ENCODE measurements at places on chromosomes 7 and 10.
A peak's percentile ranks its signal among the peaks of the same experiment; 100 is the strongest.

DNA sequence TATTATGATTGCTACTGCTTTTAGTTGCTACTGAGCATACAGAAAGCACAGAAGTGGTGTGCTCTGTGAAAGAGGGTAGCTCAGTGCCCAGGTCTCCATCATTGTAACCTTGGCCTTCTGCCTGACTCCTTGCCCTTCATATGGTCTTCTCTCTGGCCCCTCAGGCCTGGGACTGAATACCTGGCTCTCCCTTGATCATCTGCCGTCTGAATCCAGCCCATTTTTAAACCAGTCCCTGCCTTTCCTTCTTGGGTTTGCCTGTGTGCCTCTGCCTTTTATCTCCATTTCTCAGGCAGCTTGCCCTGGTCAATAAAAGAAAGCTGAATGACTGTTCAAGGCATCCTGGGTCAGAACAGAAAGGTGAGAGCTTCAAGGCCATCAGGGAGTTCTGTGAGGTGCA is 109.1 kb upstream of the ZNF438 start:
- no peak for DNase-seq

GRCh38 chr10:132551093-132551807 is 13.7 kb downstream of the INPP5A start:
- peak; percentile 23 for DNase-seq

GRCh38 chr10:26478061-26478460 is 39.9 kb downstream of the APBB1IP start:
- DNase-seq, result no peak

DNA sequence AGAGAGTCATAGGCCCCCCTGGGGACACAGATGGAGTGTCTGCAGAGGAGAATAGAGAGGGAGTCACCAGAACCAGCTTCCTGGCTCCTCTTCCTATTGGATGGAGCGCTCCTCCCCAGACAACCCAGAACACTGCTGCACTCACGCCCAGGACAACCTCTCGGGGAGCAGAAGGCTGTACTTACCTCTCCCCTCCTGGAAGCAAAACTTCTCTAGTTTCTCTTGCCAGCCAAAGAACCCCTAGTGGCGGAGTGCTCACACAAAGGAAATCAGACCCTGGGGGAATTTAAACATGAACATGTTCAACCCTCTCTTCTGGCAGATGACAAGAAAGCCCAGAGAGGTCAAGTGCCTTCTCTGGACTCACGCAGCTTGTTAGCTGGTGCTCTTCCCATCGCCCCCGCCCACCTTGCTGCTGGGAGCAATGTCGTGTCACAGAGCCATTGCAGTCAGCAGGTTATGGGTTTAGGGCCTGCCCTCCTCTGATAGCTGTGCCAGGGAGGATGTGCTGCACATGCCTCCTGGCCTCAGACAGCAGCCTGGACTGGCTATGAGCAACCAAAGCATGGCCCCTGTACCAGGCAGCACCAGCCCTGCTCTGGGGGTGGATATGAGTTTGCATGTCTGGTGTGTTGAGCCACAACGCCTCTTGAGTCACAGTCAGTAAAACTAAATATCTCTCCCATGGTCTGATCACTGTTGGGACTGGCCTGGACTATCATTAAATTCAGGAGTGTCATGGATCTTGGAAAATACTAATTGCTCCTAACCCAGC is 84.4 kb downstream of the SLIT1 start:
- no peak for DNase-seq

- DNase-seq, result no peak
Observed at GRCh38 chr7:31061185-31061584, 9.1 kb downstream of the ADCYAP1R1 start.

DNA sequence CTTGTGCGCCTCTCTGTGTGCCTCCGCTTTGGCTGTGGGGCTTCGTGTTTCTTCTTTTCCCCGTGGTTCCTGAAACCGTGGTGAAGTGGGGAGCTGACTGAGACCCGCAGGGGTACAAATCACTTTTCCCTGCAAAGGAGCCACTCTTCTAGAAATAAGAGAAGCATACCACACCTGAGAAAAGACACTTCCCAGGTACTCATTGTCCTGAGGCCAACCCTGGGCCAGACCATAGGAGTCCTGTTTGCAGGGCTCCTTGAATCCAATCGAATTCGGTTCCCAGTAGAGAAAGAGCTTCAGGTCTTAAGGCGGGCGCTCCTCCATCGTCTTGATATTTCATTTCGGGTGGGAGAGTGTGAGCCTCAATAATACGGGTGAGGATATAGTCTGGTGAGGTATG is 32.4 kb upstream of the ZNF273 start:
- no peak for DNase-seq

DNA sequence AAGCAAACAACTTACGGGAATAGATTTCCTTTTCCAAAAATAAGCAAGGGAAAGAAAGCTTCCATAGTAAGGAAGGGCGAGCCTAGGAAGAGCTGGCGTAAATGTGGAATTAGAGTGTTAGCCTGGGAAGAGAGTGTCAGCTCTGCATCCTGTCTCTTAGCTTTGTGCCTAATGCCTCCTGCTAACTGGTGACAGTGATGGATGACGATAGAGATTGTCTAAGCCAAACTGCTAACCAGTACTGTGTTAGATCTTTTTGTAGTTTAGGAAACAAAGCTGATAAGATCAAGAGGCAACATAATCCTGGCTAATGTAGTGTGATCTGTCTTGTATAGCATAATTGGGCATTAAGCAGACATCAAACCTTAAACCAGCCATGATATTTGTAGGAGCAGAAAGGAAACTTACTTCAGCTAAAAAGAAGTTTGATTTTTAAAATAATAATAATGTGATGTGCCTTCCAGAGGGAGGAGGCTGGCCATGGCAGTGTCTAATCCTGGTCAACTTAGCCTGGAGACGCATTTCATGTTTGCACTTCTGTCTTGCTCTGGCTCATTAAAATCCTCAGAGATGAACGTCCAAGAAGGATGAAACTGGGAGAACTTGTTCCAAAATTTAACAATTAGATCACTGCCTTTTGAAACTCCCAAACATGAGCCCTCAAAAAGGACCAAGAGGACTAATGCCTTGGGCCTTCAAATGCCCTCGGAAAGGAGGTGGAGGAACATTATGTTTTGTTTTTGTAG is 85.1 kb downstream of the FAM204A start:
- no peak for DNase-seq

DNA sequence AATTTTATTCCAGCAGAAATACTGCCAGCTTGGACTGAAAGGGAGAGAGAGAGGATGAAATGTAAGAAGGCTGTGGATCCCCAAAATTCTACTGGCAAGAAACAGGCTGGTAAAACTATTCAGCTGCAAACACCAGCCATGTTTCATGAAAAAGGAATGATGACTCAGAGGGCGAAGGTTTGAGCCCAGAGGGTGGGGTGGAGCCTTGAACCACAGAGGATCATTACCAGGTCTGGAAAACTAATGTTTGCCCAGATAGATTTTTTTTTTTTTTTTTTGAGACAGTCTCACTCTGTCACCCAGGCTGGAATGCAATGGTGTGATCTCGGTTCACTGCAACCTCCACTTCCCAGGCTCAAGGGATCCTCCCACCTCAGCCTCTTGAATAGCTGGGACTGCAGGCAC is 41.7 kb upstream of the NRF1 start:
- no peak for DNase-seq

- no peak for DNase-seq
Observed at GRCh38 chr7:44463169-44463808, 27.2 kb downstream of the NUDCD3 start.

Data from left colon (tissue), 2 donors.